ENCODE measurements at places on chromosomes 12 and 14.
A peak's percentile ranks its signal among the peaks of the same experiment; 100 is the strongest.

DNA sequence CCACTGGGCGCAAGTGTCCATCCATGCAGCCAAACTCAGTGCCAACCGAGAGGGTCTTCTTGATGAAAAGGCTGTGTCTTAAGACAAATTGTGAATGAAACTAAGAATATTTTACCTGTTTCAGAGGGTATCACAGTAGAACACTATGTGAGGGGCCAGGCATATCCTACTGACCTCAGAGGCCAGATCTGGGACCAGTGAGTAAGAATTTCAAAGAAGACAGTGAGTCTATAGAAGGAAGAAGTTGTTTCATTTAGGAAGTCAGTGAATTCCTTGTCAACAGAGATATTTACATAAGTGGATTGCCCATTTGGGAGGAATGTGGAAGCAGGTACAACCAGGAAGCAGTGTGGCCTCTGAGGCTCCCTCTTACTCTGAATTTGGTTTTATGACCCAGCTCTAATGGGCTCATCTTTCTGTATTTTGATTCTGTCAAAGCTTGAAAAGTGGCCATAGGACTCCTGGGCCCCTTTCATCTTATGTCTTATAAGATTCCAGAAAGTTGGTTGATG lies 137.4 kb downstream of the ZNF664 start:
- DNase-seq = no peak

- no peak for DNase-seq
Measured at GRCh38 chr12:114809097-114809496, 125.1 kb upstream of the TBX3 start.

DNA sequence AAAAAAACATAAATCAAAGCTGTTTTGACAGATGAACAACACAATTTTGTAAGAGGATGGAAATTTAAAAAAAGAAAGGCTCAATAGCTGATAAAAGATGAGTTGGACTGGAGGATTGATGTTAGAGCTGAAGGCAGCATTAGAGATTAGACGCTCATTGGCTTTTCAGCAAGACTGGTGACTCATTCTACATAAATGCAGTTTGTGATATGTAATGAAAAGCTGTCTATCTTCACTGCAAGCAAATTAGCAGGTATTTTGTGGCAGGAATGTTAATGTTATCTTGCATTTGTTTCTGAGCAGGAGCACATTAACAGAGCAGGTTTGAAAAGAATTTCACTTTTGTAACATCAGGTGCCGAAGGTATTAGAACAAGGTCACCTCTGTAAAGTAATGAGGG lies 442.7 kb upstream of the NOVA1 start:
- peak; percentile 69 for DNase-seq

DNA sequence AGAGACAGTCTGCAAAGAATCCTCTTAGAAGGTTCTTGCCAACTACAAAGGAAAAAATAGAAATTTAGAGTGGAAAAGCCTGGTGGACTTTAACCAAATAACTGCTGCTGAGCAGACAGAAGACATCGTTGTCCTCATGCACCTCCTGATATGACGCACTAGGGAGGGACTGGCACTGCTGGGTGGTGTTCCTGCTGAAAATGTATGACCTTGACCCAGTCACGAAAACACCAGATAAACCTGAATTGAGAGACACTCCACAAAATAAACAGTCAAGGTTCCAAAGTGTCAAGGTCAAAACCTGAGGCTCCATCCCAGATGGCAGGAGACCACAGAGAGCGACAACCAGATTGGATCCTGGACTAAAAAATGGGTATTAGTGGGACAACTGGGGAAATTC lies 61.9 kb downstream of the CHGA start:
- DNase-seq = no peak

GRCh38 chr12:51441583-51441982 lies 17.0 kb downstream of the SLC4A8 start:
- DNase-seq = no peak

GRCh38 chr12:97385121-97385520 lies 77.5 kb upstream of the RMST start:
- DNase-seq = no peak

- no peak for DNase-seq
Measured at GRCh38 chr12:61846765-61847164, 413.4 kb upstream of the USP15 start.

- no peak for DNase-seq
Measured at GRCh38 chr12:49476091-49476490, 62.7 kb upstream of the KCNH3 start.

GRCh38 chr12:27332714-27333402 lies at the start of gene BMAL2:
Gene BMAL2 (plus strand): TSS chr12:27332836. CDS start chr12:27333073, 237 bp downstream.
- peak; percentile 41 for DNase-seq

DNA sequence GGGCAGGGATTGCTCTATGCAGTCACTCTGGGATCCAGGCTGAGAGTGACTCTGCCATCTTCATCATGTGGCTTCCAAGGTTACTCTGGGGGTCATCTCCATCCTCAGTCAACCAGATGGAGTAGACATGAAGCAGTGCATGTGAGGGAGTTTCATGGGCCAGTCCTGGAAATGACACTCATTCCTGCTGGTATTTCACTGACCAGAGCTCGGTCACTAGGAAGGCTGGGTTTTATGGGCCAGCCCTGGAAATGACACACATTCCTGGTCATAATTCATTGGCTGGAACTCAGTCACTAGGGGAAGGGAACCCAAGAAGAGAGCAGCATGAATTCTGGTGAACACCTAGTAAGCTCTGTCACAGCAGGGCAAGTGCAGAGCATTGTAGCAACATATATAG lies 144.7 kb downstream of the SMOC1 start:
- no peak for DNase-seq

GRCh38 chr12:126437934-126438333 lies 1372.7 kb downstream of the AACS start:
- DNase-seq = no peak

- no peak for DNase-seq
Measured at GRCh38 chr12:42332301-42333285, 6.6 kb downstream of the PPHLN1 start.

DNA sequence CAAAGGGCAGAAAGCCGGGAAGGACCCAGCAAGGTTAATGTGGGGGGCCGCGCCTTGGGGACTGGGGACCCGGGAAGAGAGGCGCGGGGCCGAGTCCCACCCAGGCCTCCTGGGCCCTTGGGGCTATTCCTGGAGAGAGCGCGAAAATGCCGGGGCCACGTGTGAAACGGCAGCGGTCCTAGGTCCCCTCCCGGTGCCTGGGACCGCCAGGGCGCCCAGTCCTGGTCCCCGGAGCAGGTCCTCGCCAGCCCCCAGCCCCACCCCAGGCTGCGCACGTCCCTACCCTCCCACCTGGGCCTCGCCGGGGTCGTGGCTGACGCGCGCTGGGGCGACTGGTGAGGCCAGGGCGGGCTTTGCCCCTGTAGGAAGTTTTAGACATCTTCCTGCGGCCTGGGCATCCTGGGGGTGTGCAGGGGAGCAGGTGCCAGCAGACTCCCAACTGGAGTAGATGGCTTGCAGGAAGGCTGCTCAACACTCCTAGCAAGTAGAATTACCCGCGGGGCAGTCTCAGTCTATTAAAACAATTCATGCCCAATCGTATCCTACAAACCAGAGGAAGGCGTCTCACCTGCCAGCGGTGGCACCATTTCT lies 708 bp downstream of the FAR2 start:
- DNase-seq = no peak

DNA sequence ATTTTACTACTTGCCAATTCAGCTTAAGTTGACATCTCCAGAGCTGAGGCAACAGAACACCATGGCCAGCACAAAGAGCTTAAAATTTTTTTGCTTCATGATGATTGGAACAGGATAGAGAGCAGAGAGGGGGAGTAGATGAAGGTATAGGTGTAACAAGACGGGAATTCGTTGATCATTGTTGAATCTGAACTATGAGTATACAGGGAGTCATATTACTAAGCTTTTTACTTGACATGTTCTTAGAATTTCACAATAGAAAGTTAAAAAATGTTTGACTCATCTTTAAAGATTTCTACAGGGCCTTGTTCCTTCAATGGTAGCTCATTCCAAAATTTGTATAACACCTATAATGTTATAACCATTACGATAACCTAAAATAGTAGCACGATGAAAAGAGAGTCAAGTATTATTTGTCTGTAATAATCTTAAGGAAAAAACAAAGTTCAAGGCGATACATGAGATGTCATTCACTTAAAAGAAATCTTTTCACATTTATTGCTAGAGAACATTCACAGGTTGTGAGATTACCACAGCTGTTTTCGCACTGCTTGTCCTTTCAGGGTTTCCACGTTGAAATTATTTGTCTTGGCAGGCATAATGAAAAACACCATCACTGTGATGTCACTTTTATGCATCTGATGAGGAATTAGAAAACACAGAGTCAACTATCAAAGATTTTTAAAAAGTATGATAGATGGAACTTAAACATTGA lies 33.9 kb downstream of the SPX start:
- no peak for DNase-seq

DNA sequence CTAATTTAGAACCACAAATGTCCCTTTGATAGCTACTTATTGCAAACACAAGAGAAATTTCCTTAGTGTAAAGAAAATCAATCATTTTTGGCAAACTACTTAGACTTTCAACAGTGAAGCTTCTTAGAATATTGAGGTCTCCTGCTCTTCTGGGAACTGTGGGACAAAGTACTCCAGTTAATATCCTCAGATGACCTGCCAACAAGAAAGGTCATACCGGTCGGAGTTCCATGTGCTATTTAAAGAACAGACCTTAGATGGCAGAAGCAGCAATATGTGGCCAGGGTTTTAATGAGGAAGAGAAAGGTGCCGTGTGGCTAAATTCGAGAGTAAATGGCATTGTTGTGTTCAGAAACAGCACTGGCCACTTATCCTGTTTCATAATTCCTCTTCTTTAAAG lies 114.7 kb upstream of the AMIGO2 start:
- no peak for DNase-seq

- no peak for DNase-seq
Measured at GRCh38 chr12:108282160-108282559, 57.0 kb downstream of the CMKLR1 start.

GRCh38 chr12:94172031-94172430 lies 23.7 kb downstream of the PLXNC1 start:
- no peak for DNase-seq

GRCh38 chr12:26128168-26128567 lies 3.3 kb upstream of the BHLHE41 start:
- no peak for DNase-seq

DNA sequence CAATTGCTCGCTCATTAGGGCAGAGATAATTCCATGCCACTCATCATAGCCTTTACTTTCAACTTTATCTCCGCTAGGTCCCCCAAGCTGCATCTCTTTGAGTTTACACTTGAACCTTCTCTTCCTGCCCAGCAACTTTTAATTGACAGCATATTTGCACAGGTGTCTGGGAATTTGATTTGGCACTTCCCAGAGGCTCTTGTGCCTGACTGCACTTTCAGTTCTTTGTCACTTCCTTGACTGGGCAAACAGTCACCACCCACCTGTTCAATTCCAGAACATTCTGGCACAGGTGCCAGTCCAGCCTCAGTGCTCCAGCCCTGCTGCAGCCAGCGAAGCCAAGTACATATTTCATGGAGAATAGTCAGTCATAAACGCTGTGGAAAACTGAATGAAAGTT lies 110.1 kb upstream of the LRIG3 start:
- no peak for DNase-seq

DNA sequence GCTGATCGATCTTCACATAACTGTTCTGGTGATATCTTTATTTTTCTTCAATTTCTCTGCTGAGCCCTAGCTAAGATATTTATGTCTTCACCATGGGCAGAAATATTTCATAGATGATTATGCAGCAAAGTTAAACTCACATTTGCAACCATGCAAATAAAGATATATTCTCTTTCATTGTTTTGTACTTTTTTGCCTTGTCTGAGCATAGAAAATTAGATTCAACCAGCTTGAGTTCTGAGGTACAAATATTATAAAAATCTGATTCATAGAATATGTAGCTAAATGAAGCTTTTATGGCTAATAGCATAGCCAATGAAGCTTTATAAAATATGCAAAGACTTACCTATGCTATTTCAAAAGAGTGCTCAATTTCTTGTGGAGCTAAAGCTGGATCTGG lies at the start of gene TAS2R13:
Gene TAS2R13, minus strand, starts transcription at position 101 of the 400 bp plus-strand sequence. CDS start 264 bp downstream, outside the sequence.
- DNase-seq = no peak

DNA sequence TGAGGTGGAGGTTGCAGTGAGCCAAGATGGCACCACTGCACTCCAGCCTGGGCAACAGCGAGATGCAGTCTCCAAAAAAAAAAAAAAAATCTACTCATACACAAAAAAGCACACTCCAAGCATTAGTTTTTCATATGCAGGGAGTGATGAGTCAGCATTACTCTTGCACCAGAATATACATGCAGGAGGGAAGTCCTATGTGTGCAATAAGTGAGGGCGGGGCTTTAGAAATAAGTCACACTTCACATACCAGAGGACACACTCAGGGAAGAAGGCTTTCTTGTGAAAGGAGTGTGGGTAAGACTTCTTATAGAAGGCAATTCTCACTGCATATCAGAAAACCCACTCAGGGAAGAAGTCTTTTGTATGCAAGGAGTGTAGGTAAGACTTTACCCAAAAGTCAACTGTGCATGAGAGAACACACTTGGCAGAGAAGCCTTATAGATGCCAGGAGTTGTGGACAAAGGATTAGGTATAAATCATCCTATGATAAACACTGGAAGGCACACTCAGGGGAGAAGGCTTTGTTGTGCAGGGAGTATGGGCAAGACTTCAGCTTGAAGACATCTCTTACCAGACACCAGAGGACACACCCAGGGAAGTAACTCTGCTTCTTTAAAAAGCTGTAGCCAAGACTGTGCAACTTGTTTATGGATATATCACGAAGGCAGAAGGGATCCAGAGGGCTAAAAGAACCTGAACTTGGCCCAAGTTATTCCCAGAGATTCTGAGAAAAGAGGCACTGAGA lies 50.5 kb downstream of the ATF7 start:
- no peak for DNase-seq

DNA sequence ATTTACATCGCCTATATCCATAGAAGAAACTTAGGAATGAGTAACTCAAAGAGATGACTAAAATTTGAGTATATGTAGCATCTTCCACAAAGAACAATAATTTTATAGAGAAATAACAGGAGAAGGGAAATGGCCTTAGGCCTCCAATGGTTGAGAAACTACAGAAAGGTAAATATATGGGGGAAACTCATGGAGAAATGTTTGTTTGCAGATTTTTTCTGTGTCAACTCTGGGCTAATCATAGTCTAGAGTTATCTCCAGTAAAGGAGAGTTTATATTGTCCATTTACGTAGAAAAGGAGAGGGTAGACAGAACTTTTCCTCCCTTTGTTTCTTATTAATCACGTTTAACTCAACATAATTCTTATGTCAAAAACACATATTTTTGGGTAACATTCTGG lies 244.2 kb downstream of the GLT1D1 start:
- no peak for DNase-seq

DNA sequence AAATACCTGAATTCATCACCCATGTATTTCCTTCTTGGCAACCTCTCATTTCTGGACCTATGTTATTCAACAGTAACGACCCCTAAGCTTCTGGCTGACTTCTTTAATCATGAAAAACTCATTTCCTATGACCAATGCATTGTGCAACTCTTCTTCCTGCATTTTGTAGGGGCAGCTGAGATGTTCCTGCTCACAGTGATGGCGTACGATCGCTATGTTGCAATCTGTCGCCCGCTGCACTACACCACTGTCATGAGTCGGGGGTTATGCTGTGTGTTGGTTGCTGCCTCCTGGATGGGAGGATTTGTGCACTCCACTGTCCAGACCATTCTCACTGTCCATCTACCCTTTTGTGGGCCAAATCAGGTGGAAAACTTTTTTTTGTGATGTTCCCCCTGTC lies 356 bp downstream of the OR4Q2 start:
- no peak for DNase-seq

- no peak for DNase-seq
Measured at GRCh38 chr14:99789581-99789980, 3.6 kb upstream of the EML1 start.
